Cerebellar nuclear complex (tissue), 1 donor: ENCODE measurements at places on chromosomes 4 and X.

DNA sequence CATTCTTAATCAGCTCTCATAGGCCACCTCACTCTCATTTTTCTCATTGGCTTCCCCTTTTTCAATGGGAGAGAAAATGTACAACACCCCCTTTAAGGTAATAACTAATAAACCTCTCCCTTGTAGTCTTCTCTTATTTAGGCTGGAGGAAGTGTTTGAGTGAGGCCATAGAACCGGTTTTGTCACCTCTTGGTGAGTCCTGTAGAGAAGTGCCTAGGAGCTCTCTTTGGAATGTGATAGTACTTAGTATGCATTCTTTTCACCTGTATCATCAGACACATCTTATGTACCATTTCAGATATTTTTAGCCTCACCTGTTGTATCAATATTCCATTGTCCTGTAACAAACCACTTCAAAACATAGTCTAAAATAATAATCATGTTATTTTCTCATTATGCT is 3.5 kb upstream of the TAB3 start:
- no peak for DNase-seq

DNA sequence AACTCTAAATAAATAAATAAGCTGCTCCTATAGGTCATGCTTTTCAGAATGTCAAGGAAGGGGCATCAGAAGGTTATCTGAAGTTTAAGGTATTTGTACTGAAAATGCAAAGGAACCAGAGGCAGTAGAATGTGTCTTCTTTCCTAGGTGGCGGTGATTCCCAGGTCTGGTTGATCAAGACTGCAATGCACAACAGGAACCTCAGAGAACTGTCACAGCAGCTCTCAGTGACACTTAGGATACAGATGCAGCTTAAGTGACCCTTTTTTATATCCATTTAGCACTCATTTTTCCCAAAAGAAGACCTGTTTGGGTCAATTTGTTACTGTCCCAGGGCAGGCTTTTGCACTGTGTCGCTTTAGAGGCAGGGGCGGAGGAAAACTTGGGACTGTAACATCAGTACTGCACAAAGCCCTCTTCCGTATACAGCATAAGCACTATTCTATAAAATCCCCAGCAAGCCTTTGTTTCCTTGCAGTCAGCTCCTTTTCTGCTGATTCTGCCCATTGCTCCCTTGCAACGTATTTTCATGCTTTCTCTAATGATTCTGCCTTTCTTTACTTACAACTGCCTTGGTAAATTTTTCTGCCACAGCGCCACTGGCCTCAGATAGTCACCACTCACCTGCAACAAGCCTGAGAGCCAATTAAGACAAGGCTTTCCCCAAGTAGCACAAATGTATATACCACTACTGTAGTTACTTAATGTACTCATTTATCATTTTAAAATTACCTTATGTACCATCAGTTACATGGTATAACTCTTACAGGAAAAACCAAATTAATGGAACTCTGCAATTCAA is 1.5 kb upstream of the MND1 start:
- DNase-seq = no peak

DNA sequence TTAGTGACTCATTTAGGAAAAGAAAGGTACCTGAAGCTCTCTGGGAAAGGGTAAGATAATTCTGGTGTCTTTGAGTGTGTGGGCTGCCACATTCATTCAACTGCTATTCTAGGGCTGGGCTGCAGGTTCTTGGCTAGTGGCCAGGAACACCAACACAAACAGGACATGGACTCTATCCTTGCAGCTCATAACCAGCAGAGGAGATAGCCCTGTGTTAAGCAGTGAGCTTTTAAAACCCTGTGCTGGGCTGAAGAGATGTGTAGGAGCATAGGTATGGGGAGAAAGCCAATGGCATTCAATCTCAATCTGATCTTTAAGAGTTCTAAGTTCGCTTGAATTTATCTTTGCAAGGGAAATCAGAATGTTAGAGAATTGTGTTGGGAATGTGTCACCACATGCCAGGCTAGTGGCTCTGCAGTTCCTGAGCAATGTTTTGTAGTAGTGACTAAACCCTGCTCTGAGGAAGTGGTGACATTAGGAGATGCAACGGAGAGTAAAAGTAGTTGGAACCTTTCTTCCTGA is 39.2 kb downstream of the SGMS2 start:
- DNase-seq = no peak

DNA sequence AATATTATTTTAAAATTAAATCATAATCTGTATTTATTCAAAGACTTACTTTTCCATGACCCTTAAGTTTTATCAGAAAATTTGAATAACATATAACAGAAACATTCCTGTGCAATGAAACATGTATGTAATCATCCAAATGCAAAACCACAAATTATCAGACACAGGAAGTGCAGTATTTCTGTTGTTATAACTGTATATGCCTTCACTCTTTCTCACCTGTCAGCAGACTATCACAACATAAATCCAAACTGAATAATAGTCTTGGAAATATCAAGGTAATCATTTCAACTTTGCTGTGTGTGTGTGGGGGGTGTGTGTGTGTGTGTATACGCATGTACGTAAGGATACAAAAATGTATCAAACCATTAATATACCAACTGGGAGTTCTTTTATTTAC is 285.9 kb downstream of the SLC7A11 start:
- DNase-seq = no peak

DNA sequence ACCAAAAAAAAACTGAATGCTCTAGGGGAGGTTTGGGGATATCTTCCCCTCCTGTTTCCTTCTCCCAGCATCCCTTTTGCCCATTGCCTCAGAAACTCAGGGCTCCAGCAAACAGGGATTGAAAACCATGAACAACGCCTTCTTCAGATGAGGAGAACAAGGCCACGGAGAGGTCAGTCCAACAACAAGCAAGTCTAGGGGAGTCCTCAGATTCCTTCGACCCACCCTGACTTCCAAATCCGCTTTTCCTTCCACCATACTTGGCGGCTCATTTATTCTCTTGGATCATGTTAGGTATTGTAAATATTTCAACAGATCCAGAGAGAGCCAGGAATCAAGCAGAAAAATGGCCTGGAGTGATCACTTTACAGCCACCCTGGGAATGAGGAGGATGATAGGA is 21.9 kb downstream of the REELD1 start:
- no peak for DNase-seq

- DNase-seq = no peak
Observed at GRCh38 chr4:83011689-83012199, 1.1 kb upstream of the LIN54 start.

DNA sequence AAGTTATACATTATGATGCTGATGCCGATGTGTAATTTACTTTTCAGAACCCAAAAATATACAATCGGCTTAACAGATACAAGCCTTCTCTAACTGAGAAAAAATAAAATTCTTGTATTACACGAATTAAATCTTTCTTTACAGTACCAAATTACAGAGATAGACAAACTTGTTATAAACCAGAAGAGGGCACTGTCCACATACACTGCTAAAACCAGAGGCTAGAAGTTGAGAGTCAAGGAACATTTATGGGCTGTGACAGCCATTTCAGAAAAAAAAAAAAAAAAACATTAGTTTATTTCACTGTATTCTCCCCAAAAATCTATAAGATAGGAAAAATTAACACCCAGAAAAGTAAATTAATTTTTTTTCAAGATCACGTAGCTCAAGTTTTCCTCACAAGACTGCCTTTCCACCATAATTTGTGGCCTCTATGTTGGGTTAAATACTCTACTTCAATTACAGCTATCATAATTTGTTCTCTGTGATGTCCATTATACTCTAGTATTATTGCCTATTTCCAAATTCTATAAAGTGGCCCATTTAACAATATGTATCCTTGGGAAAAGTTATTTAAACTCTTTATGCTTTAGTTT is 12.0 kb downstream of the EREG start:
- no peak for DNase-seq

DNA sequence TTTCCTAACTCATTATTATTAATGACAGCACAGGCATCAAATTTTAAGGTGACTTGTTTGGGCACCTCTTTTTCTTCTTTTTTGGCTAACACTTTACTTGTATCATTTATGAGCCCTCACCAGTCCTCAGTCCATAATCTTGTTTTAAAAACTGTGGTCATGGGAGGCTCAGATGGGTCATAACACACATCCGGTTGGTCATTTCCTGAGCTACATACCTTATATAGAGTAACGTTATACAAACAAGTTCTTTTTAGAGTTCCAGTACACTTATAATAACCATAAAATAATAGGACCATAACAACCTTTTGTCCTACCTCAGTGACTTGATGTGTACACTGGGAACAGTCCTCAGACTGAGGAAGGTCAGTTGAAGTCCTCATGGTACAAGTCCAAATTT is 21.1 kb upstream of the PLS3 start:
- DNase-seq = no peak

DNA sequence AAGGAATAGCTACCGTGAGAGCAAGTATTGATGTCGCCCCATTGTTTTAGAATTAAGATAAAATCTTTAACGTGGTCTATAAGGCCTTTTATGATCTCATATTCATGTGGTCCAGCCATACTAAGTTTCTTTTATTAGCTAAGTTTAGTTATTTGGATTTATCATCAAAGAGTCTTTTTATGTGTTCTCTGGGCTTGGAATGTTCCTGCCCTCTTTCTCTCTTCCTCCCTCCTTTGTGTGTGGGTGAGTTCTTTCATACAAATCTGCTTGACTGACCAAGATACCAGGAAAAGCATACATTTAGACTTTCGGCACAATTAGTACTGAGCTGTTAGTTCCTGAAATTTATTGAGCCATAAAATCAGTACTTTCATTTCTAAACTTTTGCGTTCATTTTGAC is 11.3 kb downstream of the TDO2 start:
- no peak for DNase-seq

GRCh38 chr4:105555409-105555808 is 3.0 kb downstream of the ARHGEF38 start:
- DNase-seq = no peak

- DNase-seq = no peak
Observed at GRCh38 chrX:105658136-105658535, 164.2 kb upstream of the NRK start.

DNA sequence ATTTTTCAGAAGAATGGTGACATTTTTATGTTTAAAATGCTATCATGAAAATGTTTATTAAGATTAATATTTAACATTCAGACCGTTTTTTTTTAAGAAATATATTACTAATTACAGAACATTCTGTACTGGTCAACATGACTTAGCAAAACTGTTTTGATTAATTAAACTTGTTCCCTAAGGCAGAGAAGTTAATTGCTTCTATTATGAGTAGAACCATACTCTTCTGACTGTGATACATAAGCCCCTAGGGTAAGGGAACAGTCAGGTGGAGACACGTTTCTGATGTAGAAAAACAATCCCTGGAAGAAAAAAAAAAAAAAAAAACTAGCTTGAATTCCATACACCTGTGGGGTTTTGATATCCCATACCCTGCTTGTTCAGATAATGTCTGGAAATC is 97.4 kb downstream of the GPM6A start:
- DNase-seq = no peak

DNA sequence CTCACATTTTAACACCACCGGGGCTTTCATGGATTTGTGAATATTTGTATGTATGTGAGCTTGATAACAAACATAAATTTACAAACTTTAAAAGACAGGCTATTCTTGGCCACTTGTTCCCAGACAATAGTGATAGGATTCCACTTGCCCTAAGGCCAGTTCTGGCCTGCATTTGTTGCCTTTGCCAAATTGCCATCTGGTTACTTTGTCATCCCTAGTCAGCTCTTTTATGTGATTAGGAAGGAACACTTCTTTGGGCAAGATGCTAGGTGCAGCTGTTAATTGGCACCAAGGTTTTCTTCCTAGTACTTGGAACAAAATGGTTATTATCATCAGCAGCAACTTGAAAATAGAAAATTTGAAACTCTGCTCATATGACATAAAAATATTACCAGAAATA is 63.3 kb downstream of the CCSER1 start:
- DNase-seq = no peak

DNA sequence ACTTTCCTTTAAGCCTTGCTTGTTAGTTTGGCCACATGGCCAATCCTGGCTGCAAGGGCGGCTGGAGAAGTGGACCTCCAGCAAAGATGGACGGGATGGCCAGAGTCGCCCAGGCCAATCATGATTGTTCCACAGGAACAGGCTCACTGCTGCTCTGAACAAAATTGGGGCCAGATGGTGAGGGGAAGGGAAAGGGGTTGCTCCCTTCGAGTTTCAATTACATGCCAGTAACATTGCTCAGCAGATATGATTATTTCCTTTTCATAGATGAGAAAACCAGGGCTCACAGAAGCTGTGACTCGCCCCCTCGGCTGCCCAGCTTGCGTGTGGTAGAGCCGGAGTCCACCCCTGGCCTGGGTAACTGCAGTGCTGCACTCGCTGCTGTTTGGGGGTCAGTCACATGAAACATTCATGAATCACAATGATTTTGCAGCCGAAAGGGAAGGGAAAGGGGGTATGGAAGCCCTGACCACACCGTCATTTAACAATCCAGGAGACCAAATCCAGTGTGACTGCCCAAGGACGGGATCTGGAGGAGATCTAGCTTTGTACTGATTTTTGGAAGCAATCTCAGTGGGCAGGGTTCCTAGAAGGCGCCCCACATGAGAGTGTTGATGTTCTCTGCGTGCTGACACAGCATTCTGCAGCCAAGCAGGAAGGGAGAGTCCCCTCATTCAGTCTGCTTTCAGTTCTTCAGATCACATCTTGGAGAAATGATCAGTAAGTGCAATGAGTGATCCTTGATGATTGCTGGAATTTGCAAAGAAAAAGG is 77.3 kb upstream of the MSX1 start:
- DNase-seq = no peak

DNA sequence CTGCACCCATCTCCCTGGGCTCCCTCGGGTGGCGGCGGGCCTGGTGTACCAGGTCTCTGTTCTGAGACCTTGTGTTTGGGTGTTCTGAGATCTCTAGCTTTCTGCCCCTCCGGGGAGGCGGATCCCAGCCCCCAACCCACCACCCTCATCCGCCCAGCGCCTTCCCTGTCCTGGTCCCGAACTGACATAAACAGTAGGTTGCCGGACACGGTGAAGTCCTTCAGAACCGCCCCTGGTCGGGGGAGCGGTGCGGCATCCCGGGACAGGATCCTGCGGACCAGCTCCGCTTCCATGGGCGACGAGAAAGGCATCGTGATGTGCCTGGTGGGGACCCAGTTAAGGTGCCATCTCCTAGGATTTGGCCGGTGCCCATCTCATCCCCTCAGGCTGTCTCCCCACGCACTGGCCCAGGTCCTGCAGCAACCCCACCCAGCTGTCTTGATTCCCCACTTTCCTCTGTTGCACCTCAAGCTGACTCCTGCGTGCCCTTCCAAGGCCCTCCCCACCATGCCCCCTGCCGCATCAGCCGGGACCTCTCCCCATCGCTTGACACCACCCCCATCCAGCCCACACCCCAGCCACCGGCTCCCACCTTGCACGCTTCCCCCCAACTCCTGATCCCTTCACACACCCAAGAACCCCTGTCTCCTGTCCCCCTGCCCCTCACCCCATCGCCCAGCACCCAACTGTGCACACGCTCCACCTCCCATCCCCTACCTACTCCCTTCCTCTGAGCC is 900 bp downstream of the CTAG2 start:
- DNase-seq = no peak
